Hypothalamus (tissue), 51 donors: ENCODE measurements at places on chromosomes 4 and X.

DNA sequence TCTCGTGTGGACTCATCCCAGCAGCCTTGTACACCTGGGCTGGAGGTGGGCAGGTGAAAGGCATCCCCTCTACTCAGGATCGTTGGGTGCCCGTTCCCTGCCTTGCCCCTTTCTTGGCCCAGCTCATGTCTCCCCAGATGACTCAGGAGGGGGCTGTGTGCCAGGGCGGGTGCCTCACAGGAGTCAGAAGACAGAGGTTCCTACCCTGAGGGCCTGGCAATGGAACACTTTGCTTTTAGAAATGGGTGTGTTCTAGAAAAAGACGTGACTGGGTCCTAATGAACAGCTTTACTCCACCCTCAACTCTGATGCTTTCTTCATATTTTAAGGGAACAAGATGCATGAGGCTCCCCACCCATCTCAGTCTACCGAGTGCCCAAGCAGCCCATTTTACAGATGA is 22.5 kb upstream of the TRIM2 start:
- DNase-seq, result no peak

- no peak for DNase-seq
Measured at GRCh38 chr4:42671431-42672194, 14.7 kb upstream of the ATP8A1 start.

DNA sequence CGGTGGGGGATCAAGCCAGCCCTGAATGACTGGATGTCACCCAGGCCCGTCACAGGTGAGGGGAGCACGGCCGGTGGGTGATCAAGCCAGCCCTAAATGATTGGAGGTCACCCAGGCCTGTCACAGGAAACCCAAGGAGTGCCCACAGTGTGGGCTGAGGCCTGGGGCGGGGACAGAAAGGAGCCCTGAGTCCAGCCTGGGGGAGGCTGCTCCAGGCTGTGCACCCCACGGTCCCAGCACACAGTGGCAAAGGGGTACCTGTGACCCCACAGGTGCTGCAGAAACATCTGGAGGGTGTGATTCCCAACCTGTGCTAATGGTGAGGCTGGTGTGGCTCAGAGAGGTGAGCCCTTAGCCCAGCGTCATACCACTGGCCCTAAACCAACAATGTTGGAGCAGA is 6.2 kb upstream of the CPLX1 start:
- DNase-seq, result no peak

DNA sequence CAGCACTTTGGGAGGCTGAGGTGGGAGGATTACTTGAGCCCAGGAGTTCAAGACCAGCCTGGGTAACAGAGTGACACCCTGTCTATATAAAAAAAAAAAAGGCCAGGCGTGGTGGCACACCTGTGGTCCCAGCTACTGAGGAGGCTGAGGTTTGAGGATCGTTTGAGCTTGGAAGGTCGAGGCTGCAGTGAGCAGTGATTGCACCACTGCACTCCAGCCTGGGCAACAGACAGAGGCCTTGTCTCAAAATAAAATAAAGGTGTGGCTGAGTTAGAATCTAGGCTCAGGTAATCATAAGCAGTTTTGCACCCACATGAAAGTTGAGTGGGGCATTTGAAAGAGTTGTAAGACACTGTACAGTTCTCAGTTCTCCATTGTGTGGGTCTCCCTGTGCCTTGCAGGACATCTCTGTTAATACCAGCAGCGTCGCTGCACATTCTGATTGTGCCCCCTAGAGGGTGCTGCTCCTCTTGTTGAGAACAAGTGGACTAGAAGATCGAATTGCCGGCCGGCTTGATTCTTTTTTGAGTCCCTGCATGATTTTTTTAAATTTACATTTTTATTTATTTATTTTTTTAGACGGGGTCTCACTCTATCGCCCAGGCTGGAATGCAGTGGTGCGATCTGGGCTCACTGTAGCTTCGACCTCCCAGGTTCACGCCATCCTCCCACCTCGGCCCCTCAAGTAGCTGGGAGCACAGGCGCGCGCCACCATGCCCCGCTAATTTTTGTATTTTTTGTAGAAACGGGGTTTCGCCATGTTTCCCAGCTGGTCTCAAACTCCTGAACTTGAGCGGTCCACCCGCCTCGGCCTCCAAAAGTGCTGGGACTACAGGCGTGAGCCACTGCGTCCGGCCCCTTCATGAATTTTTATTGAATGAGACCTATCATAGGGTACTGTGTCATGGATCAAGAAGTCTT is 73.6 kb upstream of the RBMX start:
- no peak for DNase-seq

GRCh38 chr4:73815145-73815544 is 21.3 kb upstream of the CXCL6 start:
- DNase-seq, result no peak

DNA sequence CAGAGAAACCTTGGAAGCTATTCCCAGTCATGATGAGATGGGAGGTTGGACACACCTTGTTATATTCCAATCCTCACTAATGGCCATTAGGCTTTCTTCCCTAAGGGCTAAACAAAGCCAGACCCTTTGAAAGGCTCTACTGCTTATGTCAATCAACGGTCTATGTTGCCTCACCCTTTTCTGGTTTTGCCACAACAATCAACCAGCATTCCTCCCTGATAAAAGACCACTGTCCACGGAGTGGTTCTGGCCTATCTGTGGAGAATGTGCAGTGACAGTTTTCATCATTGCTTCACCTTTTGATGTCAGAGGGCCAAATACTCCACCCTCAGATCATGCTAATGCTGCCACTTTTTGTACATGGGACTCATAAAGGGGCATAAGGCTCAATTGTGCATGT is 913.4 kb downstream of the RPA4 start:
- DNase-seq, result no peak

DNA sequence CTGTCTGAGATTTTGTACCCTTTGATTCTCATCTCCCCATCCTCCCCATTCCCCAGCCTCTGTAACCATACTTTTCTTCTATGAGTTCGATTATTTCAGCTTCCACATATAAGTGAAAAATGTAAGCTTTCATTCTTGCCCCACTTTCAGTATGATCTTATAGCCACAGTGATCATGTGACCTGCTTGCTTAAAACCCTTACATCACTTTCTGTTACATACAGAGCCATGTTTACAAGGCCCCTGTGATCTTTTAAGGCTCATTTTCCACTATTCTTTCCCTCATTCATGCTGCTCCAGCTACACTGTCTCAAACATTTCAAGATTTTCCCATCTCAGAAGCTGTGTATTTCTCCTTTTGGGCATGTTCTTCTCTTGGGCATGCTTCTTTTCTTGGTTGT is 147.7 kb downstream of the DCK start:
- DNase-seq, result no peak

DNA sequence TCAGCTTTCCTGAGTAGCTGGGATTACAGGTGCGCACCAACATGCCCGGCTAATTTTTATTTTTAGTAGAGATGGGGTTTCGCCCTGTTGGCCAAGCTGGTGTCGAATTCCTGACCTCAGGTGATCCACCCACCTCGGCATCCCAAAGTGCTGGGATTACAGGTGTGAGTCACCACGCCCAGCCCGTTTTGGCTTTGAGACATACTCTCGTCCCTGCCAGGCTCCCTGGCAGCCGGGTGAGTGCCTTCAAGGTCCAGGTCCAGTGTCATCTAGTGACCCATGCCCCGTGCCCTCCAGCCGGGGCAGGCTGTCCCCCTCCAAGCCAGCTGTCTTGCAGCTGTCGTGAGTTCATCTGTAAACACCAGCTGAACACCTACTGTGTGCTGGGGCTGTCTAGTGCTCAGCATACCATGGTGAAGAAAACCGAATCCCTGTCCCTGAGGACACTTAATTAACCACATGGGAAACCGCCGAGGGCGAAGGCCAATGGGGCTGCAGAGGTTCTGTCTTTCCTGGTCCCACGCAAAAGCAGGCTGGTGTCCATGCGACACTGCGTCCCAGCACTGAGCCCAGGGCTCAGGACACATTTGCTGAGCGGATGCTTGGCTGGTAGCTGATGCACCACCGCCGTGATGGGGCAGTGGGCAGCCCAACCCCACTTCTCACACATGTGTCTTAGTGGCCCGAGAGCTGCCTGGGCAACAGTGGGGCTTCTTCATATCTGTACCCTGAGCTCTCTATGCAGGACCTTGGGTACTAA is 21.9 kb downstream of the NSG1 start:
- DNase-seq, result no peak

- DNase-seq, result no peak
Measured at GRCh38 chr4:42398171-42398870, 1.0 kb downstream of the SHISA3 start.

- no peak for DNase-seq
Measured at GRCh38 chr4:78588894-78589545, 37.5 kb downstream of the ANXA3 start.

GRCh38 chr4:88706574-88706973 is 8.9 kb upstream of the NAP1L5 start:
- DNase-seq, result no peak

- no peak for DNase-seq
Measured at GRCh38 chr4:112274959-112275358, 10.7 kb downstream of the TIFA start.

DNA sequence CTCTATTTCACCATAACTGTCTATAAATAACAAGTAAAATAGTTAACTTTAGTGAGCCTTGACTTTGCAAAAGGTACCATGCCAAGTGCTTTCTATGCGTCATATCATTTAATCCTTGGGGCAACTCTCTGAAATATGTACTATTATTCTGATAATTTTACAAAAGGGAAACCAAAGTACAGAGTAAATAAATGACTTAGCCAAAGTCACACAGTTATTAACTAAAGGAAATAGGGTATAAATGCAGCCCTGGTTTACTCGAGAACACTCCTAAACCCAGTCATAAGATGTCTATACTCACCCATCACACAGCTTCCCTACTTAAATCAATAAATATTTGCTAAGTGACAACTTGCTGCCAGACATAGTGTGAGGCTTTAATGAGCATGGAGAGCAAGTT is 14.4 kb downstream of the KCTD8 start:
- no peak for DNase-seq

DNA sequence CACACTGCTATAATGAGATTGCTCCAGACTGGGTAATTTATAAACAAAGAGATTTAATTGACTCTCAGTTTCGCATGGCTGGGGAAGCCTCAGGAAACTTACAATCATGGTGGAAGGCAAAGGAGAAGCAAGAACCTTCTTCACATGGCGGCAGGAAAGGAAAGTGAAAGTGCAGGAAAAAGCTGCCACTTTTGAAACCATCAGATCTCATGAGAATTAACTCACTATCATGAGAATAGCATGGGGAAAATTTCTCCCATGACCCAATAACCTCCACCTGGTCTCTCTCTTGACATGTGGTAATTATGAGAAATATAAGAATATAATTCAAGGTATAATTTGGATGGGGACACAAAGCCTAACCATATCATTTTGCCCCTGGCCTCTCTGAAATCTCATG is 884.2 kb downstream of the GLUD2 start:
- DNase-seq, result no peak

- DNase-seq, result no peak
Measured at GRCh38 chr4:23788460-23788859, 101.4 kb downstream of the PPARGC1A start.

GRCh38 chrX:133546441-133546840 is 131.2 kb upstream of the GPC4 start:
- no peak for DNase-seq

DNA sequence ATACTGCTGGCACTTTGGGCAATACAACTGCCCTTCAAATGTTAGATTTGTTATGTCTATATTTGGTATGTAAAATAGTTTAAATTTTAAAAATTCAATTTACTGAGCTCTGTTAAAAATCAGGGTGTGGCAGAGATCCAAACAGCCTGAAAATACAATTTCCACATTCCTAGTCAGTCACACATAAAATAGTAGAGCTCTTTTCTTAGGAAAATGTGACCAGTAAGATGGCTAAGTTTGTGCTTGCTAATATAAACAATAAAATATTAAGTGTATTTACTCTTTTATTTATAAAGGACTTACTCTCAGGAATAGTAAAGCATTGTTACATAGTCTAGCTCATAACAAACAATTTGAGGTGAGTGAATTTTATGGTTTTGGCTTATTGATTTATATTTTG is 200.2 kb downstream of the DKK2 start:
- no peak for DNase-seq

DNA sequence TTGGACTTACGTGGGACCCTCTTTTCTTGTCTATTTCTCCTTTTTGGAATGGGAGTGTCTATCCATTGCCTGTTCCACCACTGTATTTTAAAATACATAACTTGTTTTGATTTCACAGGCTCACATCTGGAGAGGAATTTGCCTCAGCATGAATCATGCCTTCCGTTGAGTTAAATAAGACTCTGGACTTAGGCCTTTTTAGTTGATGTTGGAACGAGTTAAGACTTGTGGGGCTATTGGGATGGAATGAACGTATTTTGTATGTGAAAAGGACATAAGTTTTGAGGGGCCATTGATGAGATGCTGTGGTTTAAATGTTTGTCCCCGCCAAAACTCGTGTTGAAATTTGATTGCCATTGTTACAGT is 66.2 kb downstream of the BEX3 start:
- DNase-seq, result no peak

GRCh38 chr4:81631958-81632441 is 160.3 kb upstream of the RASGEF1B start:
- no peak for DNase-seq

GRCh38 chr4:73098713-73099112 is 29.2 kb upstream of the COX18 start:
- DNase-seq, result no peak

- DNase-seq, result no peak
Measured at GRCh38 chrX:104117759-104118158, 5.4 kb downstream of the ZCCHC18 start.

DNA sequence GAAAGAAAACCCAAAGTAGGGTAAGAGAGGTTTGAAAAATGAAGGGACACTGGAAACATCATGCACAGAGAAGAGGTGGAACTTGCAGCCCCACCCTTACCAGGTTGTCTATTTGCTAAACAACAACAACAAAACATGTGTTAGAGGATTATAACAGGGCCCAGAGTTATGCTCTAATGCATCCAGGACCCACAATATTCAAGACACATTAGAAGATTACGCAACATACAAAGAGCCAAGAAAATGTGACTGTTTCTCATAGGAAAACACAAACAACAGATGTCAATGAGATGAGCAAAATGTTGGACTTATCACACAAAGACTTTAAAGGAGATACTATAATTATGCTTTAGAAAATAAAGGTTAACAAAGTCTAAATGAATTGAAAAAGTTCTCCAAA is 128.5 kb downstream of the LRBA start:
- no peak for DNase-seq

DNA sequence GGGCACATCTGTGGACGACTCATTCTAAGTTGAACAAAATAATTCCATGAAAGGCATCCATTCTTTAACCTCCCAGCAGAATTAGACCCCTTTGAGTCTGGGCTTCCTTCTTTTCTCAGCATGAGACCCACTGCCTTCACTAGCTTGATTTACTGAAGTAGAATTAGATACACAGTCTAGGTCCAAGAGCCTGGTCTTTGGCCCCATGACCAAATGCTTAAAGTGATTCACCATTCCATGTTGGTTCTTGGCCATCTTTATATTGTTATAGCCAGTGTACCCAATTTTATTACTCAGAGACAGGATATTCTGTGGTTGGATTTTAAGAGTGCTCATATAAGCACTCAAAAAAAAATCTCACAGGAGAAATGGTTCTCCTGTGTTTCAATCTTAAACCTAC is 155.3 kb upstream of the GPC4 start:
- DNase-seq, result no peak
